ENCODE measurements at places on chromosomes 6 and 20.

DNA sequence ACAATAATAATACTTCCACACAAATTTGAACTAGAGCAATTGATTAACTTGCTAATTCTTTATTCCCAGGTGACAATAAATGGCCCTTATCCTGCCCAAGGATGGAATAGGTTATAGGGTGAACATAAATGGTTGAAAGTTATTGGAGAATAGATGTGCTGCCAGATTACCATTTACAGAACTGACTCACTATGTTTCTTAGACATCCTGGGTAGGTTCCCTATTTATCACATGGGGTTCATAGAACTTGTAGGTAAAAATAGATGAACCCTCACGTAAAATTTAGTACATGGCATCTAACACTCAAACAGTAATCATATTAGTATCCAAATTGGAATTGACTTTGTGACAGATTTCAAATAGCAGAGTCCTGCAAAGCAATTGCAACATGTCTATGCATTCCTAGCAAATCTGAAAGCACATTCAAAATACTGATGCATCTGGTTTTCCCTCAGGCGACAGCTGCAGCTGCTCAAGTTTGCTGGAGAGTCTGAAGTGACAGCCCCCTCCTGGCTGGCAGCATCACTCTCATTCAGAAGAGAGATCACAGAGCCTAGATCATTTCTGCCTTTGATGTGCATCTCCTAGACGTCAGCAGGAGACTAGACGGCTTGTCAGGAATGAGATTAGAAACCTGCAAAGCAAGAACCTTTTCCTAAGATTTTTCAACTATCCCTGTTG lies 80.2 kb upstream of the RNF217 start:
- no peak for DNase-seq

DNA sequence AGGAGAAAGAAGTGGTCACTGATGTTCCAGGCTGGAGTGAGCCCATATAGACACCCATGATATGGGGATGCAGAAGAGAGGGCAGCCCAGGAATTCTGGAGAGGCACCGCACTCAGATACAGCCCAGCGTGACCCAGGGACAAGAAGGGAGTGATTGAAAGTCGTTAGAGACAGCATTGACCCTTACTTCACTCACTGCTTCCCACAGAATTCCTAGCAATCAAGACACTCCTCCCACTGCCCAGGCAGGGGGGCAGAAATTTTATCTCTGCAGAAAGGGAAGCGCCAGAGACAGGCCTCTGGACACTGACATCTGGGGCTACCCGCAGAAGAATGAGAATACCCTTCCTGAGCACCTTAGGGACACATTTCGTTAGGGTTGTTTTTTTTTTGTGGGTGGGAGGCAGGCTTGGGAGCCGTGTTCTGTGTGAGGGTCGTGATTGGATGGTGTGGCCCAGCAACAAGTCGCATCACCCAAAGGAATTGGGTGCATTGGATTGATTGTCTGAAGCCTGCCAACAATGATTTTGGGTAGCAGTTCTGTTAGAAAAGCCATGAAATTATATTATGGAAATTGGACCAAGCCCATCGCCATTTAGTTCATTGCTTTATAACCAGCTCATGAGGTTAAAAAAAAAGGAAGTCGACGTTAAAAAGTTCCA lies 45.9 kb upstream of the MAP3K4 start:
- no peak for DNase-seq

GRCh38 chr20:38256021-38256420 lies 4.5 kb downstream of the KIAA1755 start:
- no peak for DNase-seq

DNA sequence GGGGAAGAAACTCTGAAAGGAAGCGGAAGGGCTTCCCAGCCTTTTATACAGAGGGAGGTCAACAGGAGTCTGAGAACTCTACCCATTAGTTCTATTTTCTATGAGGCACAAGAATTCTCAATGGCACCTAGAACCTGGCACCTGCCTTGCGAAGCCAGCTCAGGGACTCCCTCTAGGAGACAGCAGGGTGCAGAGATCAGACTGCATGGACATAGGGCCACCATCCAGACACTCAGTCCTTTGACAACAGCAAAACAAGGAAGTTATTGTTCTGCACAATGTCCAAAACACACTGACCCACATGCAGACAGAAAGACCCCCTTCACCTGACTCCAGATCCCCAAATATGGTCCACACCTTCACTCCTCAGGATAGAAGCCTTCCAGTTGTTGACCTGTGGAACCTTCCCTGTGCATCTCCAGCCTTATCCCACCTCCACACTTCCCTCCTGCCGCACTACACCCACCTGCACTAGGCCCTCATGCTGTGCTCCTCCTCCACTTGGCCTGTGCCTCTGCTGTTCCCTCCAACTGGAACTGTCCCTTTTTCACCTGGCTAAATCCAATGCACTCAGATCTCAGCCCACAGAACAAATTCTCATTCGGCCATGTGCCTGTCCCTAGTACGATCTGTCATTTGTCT lies 27.8 kb downstream of the ACSS1 start:
- no peak for DNase-seq

DNA sequence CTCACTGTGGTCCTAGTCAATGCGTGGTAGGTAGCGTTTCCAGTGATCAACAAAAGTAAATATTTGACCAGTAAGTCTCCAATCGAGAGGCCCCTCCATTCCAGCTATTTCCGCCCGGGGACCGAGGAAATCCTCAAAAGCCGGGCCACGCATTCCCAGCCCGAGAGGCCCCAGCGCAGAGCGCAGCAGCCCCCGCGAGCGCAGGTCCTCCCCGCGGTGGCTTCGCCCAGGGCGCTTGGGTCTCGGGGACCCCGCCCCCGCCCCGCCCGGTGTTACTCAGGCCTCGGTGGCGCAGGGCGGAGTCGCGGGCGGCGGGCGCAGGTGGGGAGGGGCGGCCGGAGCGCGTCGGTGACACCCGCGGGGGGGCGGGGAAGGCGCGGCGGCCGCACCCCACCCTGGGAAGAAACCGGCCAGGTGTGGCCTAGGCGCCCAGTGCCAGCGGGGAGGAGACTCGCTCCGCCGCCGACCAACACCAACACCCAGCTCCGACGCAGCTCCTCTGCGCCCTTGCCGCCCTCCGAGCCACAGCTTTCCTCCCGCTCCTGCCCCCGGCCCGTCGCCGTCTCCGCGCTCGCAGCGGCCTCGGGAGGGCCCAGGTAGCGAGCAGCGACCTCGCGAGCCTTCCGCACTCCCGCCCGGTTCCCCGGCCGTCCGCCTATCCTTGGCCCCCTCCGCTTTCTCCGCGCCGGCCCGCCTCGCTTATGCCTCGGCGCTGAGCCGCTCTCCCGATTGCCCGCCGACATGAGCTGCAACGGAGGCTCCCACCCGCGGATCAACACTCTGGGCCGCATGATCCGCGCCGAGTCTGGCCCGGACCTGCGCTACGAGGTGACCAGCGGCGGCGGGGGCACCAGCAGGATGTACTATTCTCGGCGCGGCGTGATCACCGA lies at the start of gene DSP:
Gene DSP (plus strand): TSS at position 497 of the 890 bp plus-strand sequence. CDS start 245 bp downstream, at position 742.
- DNase-seq = peak; percentile 42

DNA sequence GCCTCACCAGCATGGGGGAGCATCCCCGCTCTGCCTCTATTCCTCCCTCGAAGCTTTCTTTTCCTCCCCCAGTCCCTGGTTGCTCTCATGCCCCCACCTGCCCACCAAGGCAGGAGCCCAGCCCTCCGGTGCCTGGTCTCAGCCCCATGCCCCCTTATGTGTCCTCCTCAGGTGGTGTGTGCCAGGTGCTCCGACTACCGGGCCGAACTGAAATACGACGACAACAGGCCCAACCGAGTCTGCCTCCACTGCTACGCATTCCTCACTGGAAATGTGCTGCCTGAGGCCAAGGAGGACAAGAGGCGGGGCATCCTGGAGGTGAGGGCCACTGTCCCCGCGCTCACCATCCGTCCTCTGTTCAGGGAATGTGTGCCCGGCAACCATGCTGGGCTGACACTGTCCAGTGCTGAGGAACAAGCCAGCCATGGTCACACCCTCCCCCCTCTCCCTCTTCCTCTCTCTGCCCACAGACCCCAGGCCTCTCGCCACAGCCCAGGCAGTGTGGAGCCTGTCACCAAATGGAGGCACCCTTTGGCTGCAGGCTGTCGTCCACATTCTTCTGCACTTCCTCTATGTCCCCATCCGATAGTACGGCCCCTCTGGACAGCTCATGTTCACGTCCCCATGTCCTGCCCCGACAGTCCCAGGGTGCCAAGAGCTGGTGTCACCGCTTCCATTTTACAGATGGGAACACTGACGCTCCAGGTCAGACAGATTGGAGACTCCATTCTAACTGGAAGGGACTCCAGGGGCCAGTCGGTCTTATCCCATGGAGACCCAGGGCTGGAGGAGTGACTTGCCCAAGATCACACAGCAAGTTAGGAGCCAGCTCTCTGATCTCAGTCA lies 20.4 kb downstream of the FGD2 start:
- DNase-seq = no peak

DNA sequence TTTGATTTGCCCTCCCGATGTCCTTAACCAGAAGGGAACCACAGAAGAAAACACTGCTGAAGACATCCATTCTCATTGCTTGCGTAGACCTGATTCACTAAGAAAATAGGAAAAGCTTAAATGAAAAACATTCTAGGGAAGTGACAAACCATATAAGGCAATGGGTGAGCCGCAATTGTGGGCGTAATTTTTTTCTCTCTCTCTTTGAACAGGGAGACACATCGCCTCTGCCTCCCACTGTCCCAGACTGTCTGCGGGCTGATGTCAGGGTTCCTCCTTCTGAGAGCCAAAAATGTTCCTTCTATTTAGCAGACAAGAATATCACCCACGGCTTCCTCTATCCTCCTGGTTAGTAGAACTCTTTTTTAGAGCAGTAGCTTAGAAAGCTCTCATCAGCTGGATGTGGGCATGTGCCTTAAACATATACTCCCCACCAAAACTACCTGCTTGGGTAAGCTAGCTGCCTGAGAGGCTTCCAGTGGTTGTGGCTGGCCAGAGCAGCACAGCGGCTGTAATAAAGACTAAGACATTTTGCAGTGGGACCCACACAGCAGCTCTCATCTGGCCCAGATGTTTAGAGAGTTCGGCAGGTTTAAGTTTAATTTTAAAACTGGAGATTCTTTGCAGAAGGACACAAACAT lies 22.7 kb upstream of the CTAGE9 start:
- DNase-seq = no peak

DNA sequence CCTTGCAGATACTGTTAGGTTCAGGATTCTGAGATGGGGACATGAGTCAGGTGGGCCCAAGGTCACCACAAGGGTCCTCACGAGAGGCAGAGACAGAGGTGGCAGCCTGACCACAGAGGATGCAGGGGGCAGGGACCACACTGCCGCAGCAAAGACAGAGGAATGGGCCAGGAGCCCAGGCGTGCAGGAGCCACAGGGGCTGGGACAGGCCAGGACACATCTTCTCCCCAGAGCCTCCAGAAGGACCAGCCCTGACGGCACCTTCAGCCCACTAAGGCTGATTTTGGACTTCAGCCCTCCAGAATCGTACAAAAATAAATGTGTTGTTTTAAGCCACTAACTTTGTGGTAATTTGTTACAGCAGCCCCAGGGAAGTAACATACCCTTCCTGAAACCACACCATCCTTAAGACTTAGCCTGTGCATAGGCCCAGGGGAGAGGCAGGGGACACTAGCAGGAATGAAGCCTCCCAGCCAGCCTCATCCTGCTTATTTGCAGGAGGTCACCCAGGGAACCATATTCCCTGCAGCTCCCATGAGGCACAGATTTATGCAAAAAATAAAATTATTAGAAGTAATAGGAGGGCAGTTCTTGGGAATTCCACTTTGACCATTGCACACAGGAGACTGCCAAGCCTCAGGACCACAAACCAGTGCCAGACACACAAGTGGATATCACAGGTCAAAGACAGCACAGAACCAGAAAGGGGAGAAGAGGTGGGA lies 119.3 kb upstream of the CST7 start:
- DNase-seq = no peak

- DNase-seq = no peak
Observed at GRCh38 chr6:168305096-168305749, 14.4 kb downstream of the DACT2 start.

- no peak for DNase-seq
Observed at GRCh38 chr6:169312658-169313346, 59.2 kb upstream of the THBS2 start.

DNA sequence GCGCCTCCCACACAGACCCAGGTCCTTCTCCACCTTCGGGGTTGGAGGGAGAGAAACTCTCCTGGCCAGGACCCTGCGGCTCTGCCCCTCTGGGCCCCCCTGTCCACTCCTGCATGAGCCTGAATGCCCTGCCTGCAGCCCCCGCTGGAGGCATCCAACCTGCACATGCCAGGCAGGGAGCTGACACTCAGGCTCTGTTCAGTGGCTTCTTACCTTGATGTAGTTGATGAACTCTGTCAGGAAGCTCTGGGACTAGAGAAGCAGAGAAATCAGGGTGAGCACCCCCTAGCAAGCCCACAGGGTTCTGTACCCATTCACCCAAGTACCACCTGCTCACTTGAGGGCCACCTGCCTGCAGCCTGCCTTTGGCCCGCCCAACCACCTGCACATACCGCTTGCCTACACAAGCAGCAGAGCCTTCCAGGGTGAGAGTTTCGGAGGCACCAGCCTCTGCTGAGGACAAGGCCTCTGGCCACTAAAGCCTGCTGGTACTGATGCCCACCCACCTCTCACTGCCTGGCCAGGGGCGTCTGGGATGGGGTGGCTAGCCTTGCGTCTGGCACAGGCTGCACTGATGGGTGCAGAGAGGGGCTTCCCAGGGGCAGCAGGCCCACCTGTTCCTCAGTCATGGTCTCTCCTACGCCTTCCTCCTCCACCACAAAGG lies 9.7 kb downstream of the DDRGK1 start:
- DNase-seq = no peak

- DNase-seq = no peak
Observed at GRCh38 chr6:164749221-164750064, 560.0 kb downstream of the C6orf118 start.

GRCh38 chr20:46415773-46416172 lies 9.4 kb upstream of the ELMO2 start:
- DNase-seq = no peak

DNA sequence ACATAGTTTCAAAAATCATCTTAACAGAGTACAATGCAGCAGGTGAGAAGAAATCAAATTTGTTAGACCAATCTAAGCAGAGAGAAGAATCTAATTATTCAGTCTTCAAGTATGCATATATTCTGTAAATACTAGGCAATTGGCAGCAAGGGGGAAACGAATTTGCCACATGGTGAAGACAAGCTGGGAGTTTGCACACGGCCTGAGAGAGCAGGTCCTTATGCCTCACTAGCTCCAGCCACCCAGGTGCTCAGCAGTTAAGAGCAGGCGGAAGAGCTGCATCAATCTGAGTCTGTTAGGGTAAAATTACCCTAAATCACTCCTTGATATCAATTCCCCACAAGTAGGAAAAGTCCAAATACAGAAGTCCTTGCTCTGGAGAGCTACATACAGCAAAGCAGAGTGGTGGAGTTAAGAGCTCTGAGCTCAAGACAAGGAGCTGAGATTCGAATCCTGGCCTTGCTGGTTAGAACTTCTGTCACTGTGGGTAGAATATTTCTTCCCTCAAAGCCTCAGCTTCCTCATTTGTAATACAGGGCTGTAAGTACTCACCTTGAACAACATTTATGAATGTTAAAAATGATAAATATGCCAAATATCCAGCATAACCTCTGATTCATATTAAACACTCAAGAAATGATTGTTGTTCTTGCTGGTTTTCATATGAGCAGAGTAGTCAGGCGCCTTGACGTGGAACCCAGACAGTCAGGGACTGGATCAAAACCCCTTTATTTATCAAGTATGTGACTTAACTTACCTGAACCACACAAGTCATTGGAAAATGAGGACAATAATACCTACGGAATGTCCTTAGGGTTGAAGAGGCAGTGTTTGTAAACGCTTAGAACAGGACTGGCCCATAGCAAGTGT lies 444.2 kb downstream of the CDH26 start:
- DNase-seq = no peak

Data from activated naive CD8-positive, alpha-beta T cell treated with anti-CD3 and anti-CD28 coated beads, Interleukin-2, amount 50 U/mL, for 24 hours (primary cell).